ENCODE measurements at places on chromosomes 16 and 17. TPM values are rescaled to one million over a fixed set of nuclear protein-coding genes. Genes with fewer than 3 reads are reported as not detected.

The ZP2 gene
- not detected for total RNA-seq

The ETV4 gene
- 22.4 TPM for total RNA-seq

The KRT32 gene
- total RNA-seq, result not detected

The TRPV3 gene
- 0.06 TPM for total RNA-seq

The CD68 gene
- 4.1 TPM for total RNA-seq

The DCXR gene
- total RNA-seq, result 61.0 TPM

The CDRT15L2 gene
- not detected for total RNA-seq

The GLIS2 gene
- total RNA-seq, result 5.9 TPM

The SOST gene
- total RNA-seq, result not detected

The UTS2R gene
- total RNA-seq, result not detected

The CCL23 gene
- not detected for total RNA-seq
